ENCODE measurements at places on chromosomes 13 and 19.

- DNase-seq = peak; percentile 29
Measured at GRCh38 chr19:36256853-36257519, 42.1 kb downstream of the ZNF146 start.

GRCh38 chr19:3606690-3607289, at the start of gene TBXA2R:
Gene TBXA2R, minus strand, starts transcription at chr19:3606875. Its CDS starts 6,241 bp downstream, at chr19:3600634.
- no peak for DNase-seq

DNA sequence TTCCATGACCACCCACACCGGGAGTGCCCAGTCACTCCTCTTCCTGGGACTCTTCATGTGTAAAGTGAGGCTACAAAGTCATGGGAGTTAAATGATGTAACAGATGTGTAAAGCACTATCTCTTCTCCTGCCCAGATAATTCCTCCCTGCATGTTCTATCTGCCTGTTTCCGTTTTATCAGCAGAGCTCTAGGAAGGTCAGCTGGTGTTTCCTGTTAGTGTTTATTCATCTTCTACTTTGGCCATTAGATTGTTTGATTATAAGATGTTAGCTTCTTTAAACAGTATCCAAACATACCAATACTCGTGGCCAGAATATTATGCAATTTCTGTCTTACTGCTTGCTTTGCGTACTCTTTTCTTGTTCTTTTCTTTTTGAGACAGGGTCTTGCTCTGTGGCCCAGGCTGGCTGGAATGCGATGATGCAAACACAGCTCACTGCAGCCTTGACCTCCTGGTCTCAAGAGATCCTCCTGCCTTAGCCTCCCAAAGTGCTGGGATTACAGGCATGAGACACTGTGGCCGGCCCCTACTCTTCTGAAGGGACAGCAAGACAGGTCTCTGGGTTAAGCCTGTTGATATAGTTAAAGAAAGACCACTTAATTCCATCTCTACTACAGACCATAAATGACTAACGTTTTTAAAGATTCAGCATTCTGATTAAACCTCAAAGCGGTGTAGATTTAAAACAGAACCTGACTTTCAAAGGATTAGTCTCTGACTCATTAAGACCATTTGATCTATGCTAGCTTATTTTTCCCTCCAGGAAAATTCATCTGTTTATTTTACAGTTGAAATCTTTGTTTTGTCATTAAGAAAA, 97.4 kb upstream of the AKAP11 start:
- no peak for DNase-seq

- no peak for DNase-seq
Measured at GRCh38 chr19:51552996-51553725, 17.9 kb upstream of the ZNF175 start.

DNA sequence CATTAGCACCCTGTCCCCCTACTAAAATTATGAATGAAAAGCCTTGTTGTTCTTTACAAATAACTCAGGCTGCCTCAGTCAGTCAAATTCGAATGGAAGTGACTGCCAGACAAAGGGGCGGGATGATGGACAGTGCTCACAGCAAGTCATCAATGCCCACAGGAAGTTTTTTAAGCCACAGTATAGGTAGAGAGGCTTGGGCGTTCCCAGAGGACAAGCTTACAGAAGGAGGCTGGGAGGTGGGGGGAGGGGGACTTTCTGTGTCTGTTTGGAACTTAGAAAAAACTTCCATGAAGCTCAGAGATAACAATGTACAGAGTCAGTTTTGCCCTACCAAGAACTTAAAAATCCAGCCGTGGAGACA, 18.5 kb upstream of the SPRY2 start:
- DNase-seq = no peak

DNA sequence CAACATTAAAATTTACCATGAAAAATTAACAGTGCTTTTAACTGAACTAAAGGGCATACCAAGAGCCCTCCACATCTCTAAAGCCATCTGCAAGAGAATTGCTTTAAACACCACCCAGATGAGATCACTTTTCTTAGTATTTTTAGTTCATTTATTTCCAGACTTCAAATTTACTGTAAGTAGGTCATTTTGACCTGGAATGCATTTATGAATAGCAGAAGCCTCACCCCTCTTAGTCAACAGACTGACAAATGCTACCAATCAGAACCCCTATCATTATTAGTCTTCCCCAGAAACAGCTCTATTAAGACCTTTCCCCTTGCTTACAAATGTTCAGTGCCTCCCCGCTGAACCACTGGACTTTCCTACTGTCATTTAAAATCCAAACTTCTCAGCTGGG, 27.3 kb downstream of the RUBCNL start:
- no peak for DNase-seq

DNA sequence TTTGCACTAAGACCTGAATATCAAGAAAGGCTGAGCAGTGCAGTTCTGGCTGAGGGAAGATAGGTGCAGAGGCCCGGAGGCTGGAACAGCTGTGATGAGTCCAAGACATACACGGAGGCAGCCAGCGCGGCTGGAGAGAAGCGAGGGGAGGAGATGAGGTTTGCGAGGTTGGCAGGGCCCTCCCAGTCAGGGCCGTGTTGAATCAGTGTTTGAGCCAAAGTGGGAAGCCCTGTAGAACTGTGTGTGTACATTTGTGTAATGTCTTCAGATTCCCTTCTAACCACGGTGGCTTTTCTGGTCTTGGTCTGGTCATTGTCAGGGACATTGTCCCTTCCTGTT, 34.9 kb downstream of the PAK4 start:
- DNase-seq = no peak

- DNase-seq = no peak
Measured at GRCh38 chr13:106381091-106381490, 154.4 kb downstream of the EFNB2 start.

DNA sequence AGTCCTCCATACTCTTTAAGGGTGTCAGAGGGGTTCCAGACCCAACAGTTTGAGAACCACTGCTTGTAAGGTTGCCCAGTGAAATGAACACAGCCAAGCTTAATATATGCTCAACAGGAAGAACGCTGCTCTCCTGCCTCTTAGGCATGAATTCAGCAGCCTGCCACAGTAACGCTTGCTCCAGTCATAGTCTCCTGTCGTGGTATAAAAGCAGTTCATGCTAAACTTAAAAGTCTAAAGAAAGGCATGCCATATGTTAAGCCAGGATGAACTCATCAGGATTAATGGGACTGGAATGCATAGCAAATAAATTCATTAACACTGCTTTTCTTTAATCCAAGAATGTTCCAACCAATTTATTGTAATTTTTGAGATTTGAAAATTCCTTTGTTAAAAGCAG, 38.7 kb downstream of the SLC7A1 start:
- no peak for DNase-seq

DNA sequence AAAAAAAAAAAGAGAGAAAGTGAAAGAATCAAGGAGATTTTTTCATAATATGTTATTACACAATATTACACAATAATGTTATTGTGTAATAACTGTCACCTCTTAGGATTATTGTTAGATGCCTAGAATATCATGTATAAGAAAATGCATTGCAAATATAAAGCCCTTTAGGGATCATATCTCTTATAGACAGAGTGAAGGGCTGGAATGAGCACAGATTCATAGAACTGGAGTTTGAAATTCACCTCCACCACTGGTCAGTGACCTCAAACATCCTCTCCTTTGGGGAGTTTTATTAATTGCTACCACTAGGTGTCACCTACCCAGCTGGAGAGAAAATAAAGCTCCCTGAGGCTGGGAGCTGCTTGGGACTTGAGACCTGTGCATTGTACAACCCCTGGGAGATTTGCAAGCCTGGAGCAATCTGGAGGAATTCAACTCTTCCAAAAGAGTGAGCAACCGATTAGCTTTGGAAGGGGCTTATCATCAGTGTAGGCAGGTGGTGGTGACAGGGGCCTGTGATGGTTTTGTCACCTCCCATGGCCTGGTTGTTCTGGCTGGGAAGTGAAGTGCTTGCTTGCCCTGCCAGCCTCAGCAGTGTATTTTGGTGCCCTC, 30.3 kb upstream of the FRY start:
- no peak for DNase-seq

GRCh38 chr13:23433171-23434153, at the start of gene SACS:
Gene SACS, minus strand, starts transcription at chr13:23433702. Its CDS starts 22,463 bp downstream, at chr13:23411239.
- DNase-seq = peak; percentile 41

- peak; percentile 77 for DNase-seq
Measured at GRCh38 chr13:46569456-46569855, 16.5 kb downstream of the LRCH1 start.

DNA sequence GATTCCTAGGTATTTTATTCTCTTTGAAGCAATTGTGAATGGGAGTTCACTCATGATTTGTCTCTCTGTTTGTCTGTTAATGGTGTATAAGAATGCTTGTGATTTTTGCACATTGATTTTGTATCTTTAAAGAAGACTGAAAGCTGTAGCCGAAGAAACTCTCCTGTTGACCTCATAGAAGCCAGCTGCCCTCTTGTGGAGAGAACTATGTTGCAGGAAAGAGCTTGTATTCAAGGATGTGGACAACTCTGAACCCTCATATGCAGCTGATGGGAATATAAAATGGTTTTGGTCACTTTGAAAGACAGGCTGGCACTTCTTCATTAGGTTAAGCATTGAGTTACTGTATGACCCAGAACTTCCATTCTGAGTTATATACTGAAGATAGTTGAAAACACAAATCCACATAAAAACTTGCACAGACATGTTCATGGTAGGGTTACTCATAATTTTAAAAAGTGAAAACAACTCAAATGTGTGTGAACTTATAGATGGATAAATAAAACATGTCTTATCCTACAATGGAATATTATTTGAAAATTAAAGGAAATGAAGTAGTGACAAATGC, 65.8 kb upstream of the SLITRK6 start:
- DNase-seq = no peak

DNA sequence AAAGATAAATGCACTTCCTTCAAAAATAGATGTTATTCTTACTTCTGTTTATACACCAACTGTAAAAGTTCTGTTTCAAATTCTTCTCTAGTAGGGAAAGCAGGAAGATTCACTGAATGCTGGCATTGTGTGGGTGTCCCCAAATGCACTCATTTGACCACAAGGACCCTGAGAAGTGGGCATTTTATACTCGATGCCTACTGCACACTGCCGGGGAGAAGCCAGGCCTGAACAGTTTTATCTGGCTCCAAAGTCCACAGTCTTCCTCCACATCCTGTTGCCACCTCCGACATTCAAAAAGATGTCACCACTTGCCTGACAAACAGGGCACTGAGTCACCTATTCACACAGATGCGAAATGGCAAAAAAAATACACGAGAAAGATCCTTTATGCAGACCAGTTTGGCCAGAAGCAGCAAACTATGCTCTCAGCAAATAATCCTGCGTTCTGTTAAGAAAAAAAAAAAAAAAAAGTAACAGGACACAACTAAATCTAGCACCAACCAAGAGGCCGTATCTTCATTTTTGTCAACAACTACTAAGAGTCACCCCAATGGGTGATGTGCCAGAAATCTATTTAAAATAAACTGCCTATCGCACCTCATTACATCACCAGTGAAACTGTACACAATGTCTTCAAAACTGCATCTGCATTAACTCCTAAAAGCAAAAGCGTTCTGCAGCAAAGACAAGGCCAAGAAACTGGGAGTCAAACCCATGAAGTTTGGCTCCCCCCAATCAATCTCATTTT, 6.2 kb downstream of the ZC3H4 start:
- DNase-seq = no peak

DNA sequence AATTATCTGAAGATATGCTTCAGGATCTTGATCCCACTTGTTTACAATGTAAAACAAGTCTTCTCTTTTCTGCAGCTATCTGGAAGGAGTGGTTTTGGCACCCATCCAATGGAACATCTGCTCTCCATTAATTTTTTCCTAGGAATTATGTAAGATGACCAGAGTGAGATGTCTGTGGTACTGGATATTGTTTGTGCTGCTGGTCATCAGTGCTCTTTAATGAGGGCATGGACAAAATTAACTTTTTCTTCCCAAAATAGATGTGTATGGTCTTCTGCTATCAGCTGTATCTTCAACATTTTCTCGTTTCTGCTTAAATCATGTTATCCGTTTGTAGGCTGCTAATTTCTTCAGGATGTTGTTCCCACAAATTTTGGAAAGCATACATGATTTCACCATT, 415.4 kb upstream of the KLHL1 start:
- no peak for DNase-seq

DNA sequence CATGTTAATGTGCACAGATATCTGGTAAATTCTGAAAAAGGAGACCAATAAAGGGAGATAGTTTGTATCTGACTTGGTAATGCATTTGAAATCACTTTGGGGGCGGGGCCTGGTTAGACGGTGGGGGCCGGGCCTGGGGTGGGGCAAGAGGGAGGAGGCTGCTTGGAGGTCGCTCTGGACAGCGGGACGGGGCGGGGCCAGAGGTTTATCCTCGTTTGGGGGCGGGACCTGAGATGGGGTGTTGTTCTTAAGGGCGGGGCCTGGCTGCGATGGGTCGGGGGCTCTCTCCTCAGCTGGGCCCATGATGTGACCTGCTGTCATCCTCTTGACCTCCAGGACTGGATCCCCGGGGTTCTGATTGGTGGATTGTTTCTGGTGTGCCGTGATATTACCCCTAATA, 4.9 kb upstream of the ZNF808 start:
- no peak for DNase-seq

GRCh38 chr13:109870696-109871370, 84.5 kb upstream of the IRS2 start:
- DNase-seq = no peak

- no peak for DNase-seq
Measured at GRCh38 chr13:34647379-34648150, 294.5 kb upstream of the NBEA start.

DNA sequence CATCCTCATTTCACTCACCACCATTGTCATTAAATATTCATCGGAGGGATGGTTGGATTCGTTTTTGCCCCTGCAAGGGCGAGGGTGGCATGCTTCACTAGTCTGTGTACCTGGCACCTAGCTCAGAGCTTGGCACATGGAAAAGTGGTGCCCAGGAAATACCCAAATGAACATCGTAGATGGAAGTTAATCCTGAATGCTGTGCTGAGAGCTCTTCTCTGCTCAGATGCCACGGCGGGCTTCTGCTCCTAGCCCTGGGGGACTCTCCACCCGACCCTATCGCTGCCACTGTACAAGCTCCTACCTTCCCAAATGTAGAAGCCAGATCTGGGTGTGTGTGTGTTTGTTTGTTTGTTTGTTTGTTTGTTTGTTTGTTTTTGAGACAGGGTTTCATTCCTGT, 113.0 kb upstream of the ZNF507 start:
- DNase-seq = no peak

- DNase-seq = no peak
Measured at GRCh38 chr13:110802260-110802659, 88.8 kb downstream of the ING1 start.

- no peak for DNase-seq
Measured at GRCh38 chr19:47187797-47188196, 43.2 kb downstream of the BBC3 start.
